Activated CD8-positive, alpha-beta memory T cell treated with anti-CD3 and anti-CD28 coated beads for 24 hours (primary cell): ENCODE measurements at places on chromosomes 5 and 9.

DNA sequence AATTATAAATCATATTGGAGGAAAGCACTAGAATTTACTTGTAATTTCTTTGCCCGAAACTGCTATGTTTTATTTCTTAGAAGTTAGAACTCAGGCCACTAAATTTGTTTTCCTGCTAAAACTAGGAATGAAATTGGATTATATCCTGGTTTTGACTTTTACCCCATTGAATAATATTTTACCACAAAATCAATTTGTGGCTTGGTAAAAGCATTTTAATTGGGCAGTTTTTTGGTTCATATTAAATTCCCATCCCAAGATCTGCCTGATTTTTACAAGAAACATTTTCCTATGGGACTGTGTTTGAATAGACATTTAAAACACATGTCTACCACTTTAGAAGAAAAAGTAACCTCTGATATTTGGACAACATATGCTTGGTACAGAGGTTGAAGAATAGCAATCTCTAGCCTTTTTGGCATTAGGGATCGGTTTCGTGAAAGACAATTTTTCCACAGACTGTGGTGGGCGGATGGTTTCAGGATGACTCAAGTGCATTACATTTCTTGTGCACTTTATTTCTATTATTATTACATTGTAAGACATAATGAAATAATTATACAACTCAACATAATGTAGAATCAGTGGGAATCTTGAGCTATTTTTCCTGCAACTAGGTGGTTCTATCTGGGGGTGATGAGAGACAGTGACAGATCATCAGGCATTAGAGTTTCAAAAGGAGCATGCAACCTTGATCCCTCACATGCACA lies 565.6 kb downstream of the PRR16 start:
- no peak for DNase-seq

DNA sequence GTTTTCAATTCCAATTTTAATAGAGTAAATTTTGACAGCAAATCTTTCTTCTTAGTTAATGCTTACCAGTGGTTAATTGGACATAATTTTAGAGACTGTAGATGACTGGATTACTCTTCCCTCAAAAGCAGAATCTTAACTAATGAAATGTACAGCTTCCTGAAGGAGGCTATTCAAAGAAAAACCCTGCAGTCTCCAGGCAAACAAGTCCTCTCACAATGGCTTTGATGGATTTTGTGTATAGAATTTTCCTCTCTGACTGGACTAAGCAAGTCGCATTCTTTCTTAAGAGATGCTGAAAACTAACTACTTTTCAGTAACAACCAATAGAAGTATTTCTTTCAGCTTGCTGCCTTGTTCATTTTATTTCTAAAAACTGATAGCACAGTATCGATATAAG lies 35.7 kb upstream of the TMED7 start:
- DNase-seq, result no peak

- no peak for DNase-seq
Measured at GRCh38 chr5:131957721-131958441, 12.4 kb upstream of the MEIKIN start.

DNA sequence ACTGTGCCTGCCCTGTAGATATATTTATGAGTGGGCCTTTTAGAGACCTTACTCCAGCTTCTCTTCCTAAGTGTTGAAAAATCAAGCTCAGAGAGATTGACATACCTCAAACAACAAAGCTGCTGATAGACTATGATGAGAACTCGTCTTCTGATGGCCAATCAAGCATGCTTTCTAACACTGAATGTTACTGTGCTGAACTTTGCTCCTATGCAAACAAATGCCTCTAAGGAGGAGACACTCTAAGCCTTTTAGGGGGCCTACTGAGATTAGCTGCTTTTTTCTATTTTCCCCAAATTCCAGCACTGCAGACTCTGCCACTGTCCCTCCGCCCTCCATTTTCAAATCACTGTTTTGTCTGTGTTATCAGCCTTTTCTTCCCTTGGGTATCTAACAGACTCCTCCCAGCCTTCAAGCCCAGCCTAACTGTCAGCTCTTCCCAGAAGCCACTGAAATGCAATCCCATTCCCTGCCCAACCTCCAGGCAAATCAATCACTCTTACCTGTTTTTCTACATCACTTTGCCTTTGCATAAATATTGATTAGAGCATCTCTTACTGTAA lies 39.5 kb downstream of the TXNDC8 start:
- DNase-seq, result no peak

GRCh38 chr5:96220610-96221390 lies 212.2 kb downstream of the PCSK1 start:
- DNase-seq, result no peak

- DNase-seq, result no peak
Measured at GRCh38 chr5:178327931-178328711, 95.5 kb upstream of the PHYKPL start.

DNA sequence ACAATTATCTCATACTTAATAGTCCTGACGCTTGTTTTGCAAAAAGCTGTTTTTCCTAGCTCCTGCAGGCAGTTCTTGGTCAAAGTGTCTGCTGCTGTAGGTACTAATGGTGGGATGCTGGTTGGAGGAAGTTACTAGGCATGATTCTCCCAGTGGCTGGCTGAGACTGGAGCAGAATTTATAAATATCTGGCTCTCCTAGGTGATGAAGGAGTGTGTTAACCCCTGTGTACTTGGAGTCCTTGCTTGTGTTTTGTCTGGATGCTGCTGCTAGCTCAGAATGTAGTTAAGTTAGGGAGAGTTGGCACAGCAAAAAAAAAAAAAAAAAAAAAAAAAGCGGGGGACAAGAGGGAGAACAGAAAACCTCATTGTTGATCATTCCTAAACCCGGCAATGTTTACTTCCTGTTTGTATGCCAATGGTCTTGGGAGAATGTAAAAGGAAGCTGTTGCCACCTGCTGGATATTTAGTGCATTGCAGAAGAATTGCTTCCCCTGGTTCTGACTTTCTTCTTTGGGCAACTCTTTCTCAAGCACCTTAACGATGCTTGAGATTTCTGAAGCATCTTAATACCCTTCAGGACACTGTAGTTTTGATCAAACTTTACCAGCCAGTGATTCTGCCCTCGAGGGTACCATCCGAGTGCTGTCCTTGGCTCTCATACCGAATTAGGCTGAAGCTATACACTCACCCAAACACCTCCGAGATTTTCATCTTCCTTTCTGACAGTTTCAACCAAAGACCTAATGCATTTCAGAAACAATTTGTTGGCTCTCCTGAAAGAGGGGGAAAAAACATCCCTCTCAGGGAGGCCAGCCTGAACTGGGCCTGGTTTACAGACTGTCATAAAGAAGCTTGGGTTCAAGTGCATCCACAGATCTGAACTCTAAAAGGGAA lies 71.7 kb upstream of the WWC1 start:
- no peak for DNase-seq

DNA sequence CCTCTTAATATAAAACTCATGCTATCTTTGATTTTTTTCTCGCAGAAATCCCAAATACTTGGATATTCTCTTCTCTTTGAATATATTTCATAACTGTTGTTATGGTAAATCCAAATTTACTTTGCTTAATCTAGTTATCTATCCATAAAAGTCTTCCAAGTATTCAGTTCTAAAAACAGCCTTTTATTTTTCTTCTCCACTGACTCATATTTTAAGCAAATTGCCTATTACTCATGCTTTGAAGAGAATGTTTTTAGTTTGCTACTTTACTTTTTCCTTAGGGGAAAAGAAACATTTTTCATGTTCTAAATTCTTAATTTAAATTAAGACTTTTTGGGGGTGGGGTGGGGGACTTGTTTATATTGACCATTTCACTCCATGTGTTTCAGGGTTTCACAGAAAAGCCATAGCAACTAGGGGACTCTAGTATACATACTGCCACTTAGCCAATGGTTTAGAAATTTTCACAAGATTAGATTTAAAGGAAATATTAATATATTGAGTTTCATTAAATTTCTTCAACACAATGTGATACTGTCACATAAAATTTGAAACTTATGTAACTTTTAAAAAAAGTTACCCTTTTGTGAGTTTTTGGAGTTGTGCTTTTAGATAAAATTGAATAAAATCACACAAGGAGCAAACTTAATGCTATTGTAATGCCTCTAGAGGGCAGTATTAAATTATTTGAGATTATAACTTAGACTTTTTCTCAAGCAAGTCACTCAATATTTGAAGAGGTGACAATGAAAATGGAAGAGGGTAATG lies 545.8 kb upstream of the ARRDC3 start:
- no peak for DNase-seq

DNA sequence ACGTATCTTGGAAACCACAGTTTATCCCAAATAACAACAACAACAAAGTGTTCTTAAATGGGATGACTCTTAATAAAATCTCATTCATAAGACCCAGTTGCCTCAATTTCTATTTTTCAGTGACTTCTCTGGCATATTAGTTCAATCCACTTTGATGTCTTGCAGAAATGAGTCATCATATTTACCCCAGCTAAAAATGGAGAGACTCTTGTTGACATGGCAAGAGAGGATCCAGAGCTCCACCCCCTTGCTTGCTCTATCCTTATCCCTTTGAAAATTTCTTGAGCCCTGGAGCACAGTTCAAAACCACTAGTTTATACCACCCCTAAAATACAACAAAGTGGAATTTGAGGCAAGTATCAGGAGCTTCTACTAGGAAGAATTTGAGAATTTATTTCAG lies 20.8 kb downstream of the VCAN start:
- DNase-seq, result no peak

- no peak for DNase-seq
Measured at GRCh38 chr5:5203451-5203850, 63.3 kb downstream of the ADAMTS16 start.

DNA sequence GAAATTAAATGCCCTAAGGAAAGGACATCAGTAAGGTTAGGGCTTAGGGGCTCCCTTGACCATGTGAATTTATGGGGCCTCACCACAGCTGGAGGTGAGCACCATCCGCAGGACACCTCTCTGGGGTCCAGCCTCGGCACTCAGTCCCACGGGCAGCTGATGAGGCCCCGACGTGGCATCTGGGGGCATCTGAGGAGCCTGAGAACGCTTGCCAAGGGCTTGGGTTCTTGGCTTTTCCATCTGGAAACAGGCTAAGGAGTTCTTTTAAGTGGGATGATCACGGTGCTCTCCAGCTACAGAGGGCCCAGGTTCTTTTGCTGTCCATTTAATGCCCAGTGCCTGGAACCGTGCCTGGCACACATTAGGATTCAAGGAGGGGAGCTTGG lies 3.6 kb downstream of the NKX2-5 start:
- peak; percentile 50 for DNase-seq

DNA sequence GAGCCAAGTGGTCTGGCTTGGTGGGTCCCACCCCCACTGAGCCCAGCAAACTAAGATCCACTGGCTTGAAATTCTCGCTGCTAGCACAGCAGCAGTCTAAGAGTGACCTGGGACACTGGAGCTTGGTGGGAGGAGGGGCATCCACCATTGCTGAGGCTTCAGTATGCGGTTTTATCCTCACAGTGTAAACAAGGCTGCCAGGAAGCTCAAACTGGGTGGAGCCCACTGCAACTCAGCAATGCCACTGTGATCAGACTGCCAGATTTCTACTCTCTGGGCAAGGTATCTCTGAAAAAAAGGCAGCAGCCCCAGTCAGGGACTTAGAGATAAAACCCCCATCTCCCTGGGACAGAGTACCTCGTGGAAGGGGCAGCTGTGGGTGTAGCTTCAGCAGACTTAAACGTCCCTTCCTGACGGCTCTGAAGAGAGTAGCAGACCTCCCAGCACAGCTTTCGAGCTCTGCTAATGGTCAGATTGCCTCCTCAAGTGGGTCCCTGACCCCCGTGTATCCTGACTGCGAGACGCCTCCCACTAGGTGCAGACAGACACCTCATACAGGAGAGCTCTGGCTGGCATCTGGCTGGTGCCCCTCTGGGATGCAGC lies 18.2 kb upstream of the STK32A start:
- no peak for DNase-seq

- DNase-seq, result no peak
Measured at GRCh38 chr9:96877269-96877668, 23.0 kb upstream of the ZNF782 start.

GRCh38 chr5:37189355-37189754 lies 59.8 kb downstream of the CPLANE1 start:
- DNase-seq, result no peak

GRCh38 chr5:98942847-98943246 lies 14.0 kb upstream of the CHD1 start:
- DNase-seq, result no peak

GRCh38 chr5:139668064-139668880 lies 20.1 kb downstream of the CXXC5 start:
- peak; percentile 78 for DNase-seq

DNA sequence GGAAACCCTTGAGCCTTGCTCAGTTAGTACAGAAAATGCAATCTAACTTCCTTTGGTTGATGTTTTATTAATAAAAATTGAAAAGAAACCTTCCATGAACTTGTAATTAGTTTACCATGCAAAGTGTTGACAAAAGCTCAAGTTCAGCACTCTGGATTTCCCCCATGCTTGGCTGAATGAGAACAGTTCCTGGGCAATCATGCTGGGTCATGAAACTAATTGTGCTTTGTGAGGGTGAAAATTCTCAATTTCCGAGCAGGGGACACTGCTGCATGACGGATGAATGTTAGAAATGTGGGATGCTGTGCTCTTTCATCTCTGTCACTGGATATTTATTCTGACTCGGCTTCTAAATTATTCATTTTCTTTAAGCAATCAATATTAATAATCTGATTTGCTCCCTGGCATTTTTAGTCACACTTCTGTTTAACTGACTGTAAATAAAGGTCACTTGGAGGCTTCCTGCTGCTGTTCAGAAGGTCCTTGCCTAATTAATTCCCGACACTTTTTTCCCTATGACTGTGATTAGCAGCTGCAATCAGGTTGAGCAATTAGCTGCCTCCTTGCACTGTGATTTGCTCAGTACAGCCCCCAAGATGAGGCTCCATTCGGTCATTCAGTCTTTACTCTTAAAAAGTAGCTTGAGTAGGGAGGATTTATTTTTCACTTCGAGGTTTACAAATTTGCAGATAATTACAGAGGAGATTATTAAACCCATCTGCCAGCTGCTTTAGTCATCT lies 678.1 kb upstream of the ZNF608 start:
- DNase-seq, result no peak

- DNase-seq, result no peak
Measured at GRCh38 chr9:95815961-95816360, 59.5 kb upstream of the ERCC6L2 start.
